ENCODE measurements at places on chromosomes 6 and 20. TPM values are rescaled to one million over a fixed set of nuclear protein-coding genes. Genes with fewer than 3 reads are reported as not detected.

SLC25A27 gene
- 2.8 TPM for total RNA-seq

CLPSL2 gene
- not detected for total RNA-seq

MUCL3 gene
- total RNA-seq, result not detected

C6orf120 gene
- total RNA-seq, result 28.8 TPM

TSPO2 gene
- total RNA-seq, result not detected

SLC35D3 gene
- under 0.01 TPM for total RNA-seq

DBNDD2 gene
- 22.6 TPM for total RNA-seq

LIME1 gene
- 2.7 TPM for total RNA-seq

GGTLC1 gene
- not detected for total RNA-seq

EEF1A2 gene
- total RNA-seq, result 0.96 TPM

NOX3 gene
- not detected for total RNA-seq

MEI4 gene
- total RNA-seq, result 0.24 TPM

TAAR9 gene
- not detected for total RNA-seq

FAM83C gene
- under 0.01 TPM for total RNA-seq

DEFB123 gene
- not detected for total RNA-seq

PNPLA1 gene
- total RNA-seq, result not detected

PTGIS gene
- total RNA-seq, result 0.24 TPM

FOXS1 gene
- not detected for total RNA-seq

BCAS1 gene
- not detected for total RNA-seq

KHDC1 gene
- 0.24 TPM for total RNA-seq

TNFAIP3 gene
- 2.1 TPM for total RNA-seq

ADAM33 gene
- not detected for total RNA-seq

MCCD1 gene
- total RNA-seq, result not detected

NHLRC1 gene
- total RNA-seq, result 2.3 TPM

Data from tracheal epithelial cell (primary cell).